ENCODE measurements at places on chromosomes 13 and 19.

- no peak for DNase-seq
Measured at GRCh38 chr13:21673789-21674489, 3.1 kb downstream of the FGF9 start.

GRCh38 chr19:3572855-3573161 is at the start of gene HMG20B:
Gene HMG20B, plus strand, starts transcription at chr19:3572944. Its CDS starts 366 bp downstream, at chr19:3573310.
- no peak for DNase-seq

- DNase-seq, result no peak
Measured at GRCh38 chr13:76854894-76855293, 31.3 kb downstream of the KCTD12 start.

DNA sequence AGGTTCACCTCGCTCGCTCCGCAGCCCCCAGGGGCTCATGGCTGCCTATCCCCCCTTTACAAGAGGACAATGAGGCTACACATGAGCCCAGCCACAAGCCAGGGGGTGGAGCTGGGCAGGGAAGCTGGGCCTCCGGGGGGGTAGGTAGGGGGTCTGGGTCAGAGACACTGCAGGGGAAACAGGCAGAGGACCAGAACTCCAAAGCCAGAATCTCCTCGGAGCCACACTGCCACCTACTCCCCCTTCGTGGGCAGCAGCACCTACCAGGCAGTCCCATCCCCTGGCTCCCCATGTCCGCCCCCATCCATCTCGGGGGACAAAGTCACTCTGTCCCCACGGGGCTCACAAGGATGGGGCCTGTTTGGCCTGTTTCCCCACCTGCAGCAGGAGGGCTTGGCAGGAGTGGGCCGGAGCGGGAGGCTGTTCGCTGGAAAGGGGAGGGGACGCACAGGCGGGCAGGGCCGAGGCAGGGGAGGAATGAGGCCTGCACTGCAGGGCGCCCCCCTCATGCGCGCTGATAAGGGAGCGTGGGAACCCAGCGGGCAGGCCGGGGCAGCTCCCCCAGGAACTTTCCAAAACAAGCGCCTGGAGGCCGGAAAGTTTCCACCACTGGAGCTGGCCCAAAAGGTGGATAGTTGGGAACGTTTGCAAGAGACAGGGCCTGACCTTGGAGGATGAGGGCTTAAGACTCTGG is 545 bp upstream of the ISYNA1 start:
- no peak for DNase-seq

DNA sequence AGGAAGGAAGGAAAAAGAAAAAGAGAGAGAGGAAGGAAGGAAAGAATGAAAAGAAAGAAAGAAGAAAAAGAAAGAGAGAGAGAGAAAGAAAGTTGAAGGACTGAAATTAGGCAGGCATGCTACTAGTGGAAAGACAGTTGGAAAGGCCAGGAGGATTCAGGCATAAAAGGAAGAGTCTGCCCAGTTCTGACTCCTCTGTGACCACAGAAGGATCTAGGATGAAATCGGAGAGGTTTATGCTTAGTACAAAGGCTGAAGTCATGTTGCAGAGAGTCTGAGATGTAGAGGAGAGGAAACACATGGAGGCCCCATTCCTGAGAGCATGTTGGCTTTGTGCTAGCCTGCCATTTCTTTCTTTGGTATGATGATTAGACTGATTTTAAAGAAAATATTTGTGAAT is 246.5 kb upstream of the ARGLU1 start:
- DNase-seq, result no peak

GRCh38 chr13:39111145-39111544 is 72.9 kb downstream of the NHLRC3 start:
- no peak for DNase-seq

DNA sequence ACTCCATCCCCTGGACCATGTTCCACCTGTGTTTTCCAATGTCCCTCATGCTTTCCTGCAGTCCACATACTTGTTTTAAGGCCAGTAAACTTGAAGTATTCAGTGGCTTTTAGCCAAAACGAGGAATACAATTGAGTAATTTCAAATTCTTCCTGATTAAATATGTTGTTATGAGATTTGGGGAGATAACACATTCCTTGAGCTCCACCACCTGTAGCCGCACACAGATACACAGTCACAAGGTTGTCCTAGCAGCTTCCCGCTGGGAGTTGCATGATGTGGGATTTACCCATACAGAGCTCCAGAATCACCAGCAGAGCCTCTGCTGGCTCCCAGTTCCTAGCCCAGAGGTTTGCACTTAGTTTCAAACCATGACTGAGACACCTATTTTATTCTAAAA is 53.6 kb upstream of the FRY start:
- no peak for DNase-seq

DNA sequence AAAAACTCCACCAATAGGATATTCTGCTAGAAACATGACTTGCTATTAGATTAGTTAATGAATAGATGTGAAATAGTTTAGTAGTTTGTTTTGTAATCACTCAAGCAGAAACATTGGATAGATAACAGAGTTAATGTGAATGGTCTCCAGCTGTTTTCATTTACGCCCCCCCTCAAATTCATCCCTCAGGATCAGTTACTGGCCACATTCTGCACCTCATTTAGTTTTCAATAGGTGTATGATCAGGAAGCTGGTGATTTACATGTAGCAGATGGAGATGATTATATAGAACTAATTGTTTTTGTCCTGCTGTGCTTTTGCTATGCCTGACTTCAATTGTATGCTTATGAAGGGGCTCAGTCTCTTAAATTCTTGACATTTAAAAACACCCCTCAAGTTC is 759.0 kb downstream of the SLITRK6 start:
- no peak for DNase-seq

DNA sequence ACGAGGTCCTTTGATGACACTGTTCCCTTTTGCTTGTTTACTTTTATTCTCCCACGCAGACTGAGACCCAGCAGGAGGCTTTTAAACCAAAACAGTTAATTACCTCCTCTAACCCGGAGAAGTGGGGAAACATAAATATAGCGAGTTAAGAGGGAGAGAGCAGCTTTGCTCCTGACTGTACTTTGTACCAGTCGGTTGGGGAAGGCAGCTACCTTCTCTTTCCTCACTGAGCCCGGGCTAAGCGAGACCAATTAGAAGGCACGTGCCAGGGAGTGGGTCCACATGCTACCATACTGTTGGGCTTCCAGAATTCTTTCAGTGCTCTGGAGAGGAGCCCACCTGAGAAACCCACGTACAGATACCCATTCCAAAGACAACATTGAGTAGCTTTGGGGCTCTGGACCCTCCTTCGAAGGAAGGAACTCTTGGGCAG is 124.2 kb downstream of the ZIC5 start:
- DNase-seq, result no peak

GRCh38 chr19:16445238-16446107 is 26.3 kb downstream of the EPS15L1 start:
- no peak for DNase-seq

- no peak for DNase-seq
Measured at GRCh38 chr19:55220525-55220924, 8.0 kb downstream of the TMEM86B start.

- DNase-seq, result no peak
Measured at GRCh38 chr19:16368385-16369305, 44.0 kb downstream of the KLF2 start.

GRCh38 chr19:44741258-44741731 is 7.2 kb upstream of the BCL3 start:
- no peak for DNase-seq

- no peak for DNase-seq
Measured at GRCh38 chr19:46710687-46711086, 6.2 kb downstream of the PRKD2 start.

DNA sequence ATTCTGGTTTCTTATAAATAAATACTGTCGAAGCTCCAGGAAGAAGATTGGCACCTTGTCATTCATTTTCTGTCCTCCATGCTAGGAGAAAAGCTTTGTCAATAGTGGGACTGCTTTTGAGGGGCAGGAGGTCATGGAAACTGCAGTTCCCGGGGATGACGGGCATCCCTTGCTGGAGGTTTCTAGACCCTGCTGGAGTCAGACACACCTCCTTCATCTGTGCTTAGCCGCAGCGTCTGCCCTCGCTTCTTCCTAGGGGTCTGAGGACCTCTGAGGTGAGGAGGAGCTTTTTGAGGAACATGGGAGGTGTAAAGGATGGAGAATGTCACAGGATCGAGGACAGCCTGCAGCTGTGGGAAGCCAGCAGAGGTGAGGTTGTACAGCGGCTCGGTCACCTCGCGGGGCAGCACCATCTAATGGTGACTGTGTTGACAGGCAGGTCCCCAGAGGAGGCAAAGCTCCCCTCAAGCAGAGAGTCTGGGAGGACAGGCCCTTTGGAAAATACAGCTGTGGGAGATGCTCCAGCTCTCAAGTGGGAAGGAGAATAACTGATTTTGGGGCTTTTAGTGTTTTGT is 172.7 kb upstream of the RNF113B start:
- DNase-seq, result no peak

DNA sequence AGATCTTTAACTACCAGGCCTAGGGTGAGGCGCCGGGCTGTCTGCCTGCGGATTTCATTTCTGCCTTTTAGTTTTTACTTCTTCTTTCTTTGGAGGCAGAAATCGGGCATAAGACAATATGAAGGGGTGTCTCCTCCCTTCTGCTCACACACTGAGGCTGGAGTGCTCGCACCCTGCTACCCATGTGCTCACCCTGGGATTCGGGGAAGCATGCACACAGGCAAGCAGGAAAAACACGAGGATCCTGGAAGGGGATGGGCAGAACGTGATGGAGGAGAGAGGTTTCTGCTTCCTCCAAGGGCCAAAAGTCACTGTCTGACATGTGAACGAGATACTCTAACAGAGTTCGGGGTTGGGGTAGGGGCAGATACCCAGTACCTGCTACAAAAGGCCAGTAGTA is 28.4 kb downstream of the ZNF823 start:
- DNase-seq, result no peak

GRCh38 chr13:113923376-113924063 is 50.4 kb downstream of the C13orf46 start:
- DNase-seq, result no peak

DNA sequence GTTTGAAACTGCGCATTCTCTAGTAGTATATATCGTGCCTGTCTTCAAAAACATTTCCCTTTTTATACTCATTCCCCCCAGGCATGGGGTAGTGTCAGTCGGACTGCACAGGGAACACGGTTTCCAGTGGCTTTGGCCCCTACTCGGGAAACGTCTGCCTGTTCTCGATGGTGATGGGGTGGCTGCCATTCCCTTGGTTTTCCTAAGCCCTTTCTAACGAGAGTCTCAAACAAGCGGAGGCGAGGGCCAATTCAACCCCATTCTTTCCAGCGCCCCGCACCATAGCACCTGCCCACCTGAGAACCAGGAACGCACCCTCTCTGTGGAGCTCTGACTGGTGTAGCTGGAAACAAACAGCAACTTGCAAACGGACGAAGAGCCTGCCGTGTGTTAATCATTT is 127.6 kb downstream of the STK24 start:
- DNase-seq, result no peak

GRCh38 chr13:77502104-77502720 is 33.3 kb upstream of the SCEL start:
- DNase-seq, result no peak

DNA sequence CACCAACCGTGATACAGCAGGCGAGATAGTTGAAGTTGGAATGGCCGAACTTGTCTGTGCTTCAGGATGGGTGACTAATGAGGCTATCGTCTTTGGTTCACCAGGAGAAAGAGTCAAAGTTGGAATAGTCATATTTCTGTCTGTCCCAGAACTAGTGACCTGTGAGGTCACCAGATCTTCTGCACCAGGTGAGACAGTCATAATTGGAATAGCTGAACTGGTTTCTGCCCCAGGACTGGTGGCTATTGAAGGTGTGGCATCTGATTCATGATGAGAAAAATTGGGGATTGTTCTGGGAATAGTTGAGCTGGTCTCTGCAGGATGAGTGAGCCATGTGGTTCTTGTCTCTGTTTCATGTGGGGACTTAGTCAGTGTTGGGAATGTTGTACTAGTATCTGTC is 71.6 kb downstream of the MUC16 start:
- no peak for DNase-seq

GRCh38 chr19:13398780-13399726 is 107.2 kb downstream of the CACNA1A start:
- DNase-seq, result peak; percentile 69

DNA sequence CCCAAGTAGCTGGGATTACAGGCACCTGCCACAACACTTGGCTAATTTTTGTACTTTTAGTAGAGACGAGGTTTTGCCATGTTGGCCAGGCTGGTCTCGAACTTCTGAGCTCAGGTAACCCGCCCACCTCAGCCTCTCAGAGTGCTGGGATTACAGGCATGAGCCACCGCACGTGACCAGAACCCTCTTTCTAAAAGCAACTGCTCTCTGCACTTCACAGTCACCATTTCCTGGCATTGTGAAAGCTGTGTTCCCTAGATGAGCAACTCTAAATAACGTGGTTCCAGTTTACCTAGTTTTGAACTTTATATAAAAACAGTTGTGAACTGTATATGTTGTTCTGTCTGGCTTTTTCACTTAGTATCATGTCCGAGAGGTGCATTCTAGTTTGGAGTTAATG is 152.9 kb downstream of the SIPA1L3 start:
- no peak for DNase-seq

DNA sequence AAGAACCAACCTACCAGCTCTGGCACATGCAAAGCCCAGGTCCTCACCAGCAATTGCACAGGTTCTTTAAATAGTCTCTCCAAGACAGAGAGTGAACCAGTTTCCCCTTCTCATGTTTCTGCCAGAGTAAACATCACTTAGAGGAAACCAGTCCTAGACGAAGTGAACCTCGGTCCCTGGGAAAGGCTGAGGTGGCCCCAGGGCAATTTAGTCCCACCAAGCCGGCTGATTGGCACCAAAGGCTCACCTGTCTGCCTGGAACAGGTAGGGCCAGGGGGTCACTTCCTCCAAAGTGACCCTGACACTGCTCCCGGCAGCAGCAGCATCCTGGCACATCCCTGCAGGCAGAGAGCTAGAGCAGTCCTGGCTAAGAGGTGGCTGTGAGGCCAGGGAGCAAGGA is 122.9 kb upstream of the ZNF507 start:
- no peak for DNase-seq

- DNase-seq, result no peak
Measured at GRCh38 chr13:113748101-113748861, 10.7 kb upstream of the TMEM255B start.

DNA sequence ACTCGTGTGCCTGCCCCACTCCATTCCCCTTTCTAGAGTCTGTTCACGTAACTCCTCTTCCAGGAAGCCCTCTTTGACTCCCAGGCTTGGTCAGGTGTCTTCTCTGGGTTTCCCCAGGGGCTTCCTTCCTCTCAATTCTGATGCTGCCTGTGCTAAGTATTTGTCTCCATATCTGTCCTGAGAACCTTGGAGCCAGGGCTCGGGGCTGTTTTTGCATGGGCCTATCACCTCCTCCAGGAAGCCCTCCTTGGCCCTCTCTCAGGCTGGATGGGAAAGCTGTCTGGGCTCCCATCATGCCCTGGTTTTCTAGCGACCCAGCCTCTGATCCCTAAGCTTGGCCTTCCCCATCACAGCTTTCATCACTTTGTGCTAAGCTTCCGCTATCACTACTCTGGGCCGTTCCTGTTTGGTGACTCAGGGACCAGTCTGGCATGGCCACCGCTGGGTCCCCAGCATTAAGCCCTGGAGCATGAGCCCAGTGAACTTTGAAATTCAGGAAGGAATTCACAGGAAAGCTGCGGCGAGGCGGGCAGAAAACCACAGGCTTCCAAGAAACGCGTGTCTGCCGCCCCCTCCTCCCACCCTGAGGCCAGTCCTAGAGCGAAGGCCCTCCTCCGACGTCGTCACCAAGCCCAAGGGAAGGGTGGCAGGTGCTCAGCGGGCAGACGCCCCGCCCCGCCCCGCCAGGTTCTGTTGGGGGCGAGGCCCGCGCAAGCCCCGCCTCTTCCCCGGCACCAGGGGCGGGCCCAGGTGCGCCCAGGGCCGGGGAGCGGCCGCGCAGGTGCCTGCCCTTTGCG is 486 bp upstream of the SPINT2 start:
- no peak for DNase-seq

GRCh38 chr19:14061081-14061749 is 661 bp downstream of the PALM3 start:
- no peak for DNase-seq

GRCh38 chr19:13010038-13010991 is 15.0 kb downstream of the NFIX start:
- DNase-seq, result no peak
